Stimulated activated CD4-positive, alpha-beta T cell treated with anti-CD3 and anti-CD28 coated beads, Interleukin-15, amount 100 ng/mL, for 1 hour (primary cell): ENCODE measurements at places on chromosomes 5 and 9.

DNA sequence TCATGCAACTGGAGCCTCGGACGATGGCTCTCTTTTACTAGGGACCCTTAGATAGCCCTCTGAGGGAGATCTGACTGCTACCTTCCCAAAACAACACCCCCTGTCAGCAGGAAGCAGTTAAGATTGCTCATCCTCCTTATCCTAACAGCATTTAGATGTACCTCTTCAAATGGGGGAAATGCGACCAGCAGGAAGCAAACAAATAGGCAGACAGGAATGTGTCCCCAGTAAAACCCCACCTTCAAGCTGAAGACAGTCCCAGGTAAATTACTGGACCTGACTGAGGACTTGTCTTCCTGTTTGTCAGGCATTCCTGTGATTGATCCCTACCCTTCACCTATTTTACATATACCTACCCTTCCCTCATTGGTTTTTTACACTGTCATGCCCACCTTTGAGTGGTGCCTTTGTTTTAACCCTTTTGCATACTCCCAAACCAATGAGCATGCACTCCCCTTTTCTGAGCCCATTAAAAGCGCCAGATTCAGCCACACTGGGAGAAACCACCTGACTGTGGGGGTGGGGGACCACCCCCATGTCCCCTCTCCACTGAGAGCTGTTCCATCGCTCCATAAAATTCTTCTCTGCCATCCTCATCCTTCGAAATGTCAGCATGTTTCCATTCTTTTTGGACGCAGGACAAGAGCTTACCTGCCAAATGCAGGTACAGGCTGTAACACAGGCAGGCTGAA is 954.0 kb upstream of the CDH6 start:
- no peak for DNase-seq

DNA sequence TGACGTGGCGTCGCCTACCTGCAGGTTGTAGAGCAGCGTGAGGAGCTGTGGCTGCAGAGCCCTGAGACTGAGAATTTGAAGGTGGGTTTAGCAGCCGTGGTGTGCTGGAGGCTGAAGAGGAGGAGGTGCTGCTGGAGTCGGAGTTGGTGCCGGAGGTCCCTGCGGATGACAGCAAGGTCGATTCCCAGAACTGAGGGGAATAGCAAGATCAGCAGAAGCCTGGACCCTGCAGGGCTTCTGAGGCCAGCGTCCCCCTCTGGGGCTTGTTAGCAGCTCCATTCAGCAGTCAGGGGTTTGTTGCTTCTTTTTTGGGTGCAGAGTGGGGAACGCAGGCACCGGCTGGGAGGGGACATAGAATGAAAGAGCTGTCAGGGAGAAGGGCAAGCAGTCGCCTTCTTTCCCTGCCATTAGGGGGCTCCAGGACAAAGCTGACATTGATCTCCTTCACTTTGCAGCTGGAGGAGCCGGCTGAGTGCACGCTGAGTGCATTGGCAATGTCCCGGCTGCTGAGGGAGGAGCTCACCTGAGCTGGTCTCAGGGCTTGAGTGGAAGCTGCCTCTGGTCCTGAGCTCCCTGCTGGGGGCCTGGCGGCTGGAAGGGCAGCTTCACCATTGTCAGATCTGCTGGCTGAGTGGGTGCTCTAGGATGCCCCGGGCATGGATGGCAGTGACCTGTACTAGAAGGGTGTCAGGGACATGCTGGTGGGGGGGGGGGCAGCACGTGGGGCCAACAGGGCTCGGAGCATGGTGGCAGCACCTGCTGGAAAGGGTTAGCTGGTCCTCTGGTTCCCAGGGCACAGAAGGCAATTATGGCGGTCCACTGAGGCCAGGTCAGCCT is 20.8 kb downstream of the OBP2B start:
- no peak for DNase-seq

DNA sequence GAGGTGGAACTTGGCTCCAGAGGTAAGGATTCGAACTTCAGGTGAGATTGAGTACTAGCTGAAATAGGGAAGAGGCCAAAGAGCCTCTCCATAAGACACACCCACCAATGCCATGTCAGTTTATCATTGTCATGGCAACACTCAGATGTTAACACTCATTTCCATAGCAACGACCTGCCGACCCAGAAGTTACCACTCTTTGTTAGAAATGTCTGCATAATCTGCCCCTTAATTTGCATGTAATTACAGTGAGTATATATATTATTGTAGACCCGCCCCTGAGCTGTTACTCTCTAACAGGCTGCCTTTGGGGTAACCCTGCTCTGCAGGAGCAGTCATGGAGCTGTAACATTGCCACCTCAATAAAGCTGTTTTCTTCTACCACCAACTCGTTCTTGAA is 10.2 kb upstream of the NTRK2 start:
- no peak for DNase-seq

DNA sequence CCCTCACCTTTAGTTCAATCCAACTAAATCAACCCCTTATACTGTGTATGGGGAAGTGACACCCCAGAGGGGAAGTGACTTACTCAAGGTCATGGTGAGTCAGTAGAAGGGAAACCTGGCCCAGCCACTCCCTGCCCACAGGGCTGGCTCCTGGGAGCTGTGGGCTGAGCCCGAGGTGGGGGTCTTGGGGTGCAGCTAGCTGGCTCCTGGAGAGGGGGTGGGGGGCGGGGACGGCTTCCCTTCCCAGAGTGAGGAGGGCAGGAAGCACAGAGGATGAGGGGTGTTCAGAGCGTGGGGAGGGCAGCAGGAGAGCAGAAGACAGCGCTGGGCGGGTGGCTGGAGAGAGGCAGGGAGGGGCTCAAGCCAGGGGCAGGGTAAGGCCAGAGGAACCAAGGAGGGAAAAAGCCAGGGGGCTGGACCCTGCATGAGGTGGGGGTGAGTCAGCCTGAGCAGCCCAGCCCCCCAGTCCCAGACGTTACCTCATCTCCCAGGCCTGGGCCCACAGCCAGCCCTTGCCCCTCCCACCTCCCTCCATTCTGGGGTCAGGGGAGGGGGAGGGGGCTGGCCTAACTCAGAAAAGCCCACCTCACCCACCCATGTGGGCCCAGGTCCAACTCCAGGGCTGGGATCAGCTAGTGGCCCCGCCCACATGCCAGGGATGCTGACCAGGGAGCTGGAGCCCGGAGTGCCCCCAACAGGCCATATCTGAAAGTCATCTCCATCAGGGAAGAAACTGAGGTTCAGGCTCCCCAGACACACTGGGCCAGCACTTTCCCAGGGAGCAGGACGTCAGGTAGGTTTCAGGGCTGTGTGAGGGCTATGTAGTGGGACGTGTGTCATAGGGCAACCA is 2.8 kb downstream of the PDLIM7 start:
- no peak for DNase-seq

- no peak for DNase-seq
These were observed 11.6 kb downstream of the SKIC3 start for GRCh38 chr5:95543017-95543705.

GRCh38 chr9:71518045-71518827 is 250.1 kb downstream of the CEMIP2 start:
- DNase-seq, result no peak

DNA sequence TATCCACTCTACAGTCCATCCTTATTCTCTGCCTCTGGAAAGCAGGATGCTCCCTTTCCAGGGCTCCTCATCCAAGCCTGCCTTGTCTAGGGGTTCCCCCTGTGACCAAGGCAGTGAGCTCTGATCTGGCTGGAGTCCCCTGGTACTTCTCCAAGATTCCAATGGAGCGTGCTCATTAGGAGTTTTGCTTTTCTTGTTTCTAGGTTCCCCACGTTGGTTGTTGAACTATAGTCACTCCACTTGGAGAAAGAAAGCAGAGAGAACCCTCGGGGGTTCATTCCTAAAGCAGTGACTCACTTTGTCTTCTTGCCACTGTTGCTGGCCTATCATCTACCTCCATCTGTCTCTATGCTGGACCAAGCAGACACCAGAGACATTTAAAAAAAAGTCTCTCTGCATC is 192.6 kb downstream of the TLE4 start:
- no peak for DNase-seq

DNA sequence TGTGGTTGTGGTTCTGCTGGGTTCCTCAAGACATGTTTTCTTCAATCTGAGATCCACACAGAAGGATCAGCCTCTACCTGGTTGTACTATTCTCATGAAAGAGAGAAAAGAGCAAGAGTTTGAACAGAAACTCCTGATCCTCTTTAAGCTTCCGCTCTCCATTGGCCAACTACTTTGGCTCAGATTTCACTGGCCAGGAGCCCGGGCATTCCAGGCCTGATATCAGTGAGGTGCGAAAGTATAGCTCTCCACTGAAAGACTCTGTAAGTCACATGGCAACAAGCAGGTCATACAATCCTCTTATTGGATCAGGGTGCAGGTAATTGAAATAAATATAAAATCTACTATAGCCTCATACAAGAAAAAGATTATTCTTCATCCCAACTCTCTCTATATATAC is 920.5 kb downstream of the TLE4 start:
- DNase-seq, result no peak

DNA sequence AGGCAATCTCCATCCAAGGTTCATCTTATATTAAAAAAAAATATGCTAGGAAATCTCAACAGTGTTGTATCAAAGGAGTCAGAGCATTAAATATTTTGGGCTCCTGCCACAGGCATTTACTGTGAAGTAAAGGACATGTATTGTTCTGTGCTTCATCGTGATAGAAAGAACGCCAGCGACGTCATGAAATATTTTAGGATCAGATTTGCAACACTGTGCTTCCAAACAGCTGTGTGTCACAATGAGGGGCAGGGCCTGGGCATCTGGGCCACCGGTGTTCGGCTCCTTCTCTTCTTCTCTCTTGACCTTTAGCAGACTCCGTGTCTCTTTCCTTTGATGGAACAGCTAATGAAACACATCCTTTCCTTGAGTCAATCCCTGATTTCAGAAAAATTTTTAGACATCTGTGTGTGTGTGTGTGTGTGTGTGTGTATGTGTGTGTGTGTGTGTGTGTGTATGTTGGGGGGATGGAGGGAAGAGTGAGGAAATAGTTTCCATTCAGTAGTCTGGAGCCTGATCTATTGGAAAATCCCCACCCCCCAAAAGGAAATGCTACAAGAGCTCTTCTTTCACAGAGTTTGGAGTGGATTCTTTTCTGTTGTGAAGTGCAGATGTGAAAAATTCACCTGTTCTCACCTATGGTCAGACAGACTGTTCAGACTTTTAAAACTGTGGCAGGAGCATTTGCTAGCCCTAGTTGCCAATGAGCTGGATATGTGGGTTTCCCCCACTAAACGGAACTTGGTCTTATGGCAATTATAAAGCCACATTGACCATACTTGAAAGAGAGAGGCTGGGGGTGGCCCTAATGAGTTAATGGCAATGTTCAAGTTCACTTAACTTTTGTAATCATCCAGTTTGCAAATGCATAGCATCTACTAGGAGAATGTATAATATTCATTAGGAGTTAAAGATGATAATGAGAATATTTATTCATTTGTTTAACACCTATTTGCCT is 18.1 kb upstream of the TNC start:
- DNase-seq, result no peak

GRCh38 chr5:117191251-117191650 is 616.6 kb upstream of the SEMA6A start:
- DNase-seq, result no peak

- no peak for DNase-seq
These were observed 145.4 kb downstream of the BNC2 start for GRCh38 chr9:16725066-16725465.

DNA sequence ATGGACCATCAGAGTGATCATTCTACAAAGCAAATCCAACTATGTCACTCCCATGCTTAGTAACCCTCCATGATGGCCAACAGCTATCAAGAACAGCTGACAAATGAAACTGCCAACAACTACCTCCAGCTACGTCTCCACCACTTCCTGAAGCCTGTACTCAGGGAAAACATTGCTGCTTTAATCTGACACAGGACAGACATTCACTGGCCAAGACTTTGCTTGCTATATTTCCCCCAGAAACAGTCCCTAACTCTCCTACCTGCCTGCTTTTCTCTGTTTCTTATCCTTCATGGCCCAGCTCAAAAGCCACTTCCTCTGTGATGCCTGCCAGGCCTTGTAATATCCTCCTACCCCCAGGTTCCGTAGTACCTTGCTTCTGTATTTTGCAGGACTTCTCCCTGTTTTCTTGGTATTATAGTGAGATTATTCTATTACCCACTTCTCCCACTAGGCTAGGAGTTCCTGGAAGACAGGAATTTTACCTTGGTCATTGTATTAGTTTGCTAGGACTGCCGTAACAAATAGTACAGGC is 14.7 kb upstream of the RAB14 start:
- no peak for DNase-seq

GRCh38 chr5:114191441-114191840 is 170.4 kb upstream of the KCNN2 start:
- DNase-seq, result no peak
